ENCODE measurements at places on chromosomes 3 and 15.

DNA sequence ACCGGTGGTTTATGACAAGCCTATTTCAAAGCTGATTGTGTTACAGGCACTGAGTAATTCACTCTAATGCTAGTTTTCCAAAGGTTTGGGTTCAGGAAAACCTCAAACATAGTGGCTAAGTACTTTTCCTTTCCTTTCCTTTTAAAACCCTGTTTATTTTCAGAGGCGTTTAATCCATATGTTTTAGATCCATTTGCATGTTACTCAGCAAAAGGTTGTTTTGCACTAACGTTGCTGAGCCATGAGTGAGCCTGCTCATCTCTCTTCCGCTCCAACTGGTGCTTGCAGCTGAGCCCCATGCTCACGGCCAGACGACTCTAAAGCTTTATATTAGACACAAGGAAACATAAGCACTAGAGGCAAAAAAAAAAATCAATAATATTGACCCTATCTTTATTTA lies 9.4 kb downstream of the CEMIP start:
- no peak for DNase-seq

DNA sequence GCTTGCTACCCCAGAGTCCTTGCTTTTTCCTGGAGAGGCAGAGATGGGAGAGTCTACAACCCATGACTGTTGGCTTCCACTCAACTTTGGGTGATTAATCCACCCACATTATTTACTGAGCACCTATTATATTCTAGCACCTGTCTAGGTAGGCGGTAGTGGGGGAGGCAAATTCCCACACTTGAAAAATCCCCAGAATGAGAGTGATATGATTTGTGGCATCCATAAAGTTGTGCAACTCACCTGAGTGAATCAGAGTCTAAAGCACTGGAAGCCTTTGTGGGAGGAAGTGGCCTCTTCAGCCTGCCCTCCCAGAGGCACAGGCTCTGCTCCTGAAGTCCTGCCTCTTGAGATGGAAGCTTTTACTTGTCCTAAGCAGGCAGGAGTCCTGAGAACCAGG lies 40.4 kb upstream of the CTNNB1 start:
- peak; percentile 21 for DNase-seq

- no peak for DNase-seq
These were observed 44.4 kb upstream of the SLC6A11 start for GRCh38 chr3:10771486-10772270.

DNA sequence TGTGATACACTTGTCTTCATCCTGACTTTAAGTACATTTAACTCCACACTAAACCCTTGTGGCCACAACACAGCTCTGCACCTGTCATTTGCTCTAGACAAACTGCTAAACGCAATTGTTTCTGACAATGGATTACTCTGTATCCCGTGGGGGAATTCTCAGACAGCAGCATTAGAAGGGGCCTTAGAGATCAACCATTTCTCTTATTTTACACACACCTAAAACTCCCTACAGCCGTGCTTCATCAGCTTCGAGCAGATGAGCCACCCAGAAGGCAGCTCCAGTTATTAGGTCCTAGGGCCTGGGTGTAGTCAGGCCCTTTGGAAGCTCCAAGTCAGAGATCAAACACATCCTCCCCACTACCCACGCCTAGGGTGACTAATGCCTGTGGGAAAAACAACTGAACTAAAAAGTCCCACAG lies 1.3 kb upstream of the IL12A start:
- DNase-seq: peak; percentile 57

GRCh38 chr3:127153506-127153815 lies 39.5 kb upstream of the PRR23E start:
- no peak for DNase-seq

GRCh38 chr3:18787441-18787840 lies 360.9 kb upstream of the KCNH8 start:
- DNase-seq: no peak

DNA sequence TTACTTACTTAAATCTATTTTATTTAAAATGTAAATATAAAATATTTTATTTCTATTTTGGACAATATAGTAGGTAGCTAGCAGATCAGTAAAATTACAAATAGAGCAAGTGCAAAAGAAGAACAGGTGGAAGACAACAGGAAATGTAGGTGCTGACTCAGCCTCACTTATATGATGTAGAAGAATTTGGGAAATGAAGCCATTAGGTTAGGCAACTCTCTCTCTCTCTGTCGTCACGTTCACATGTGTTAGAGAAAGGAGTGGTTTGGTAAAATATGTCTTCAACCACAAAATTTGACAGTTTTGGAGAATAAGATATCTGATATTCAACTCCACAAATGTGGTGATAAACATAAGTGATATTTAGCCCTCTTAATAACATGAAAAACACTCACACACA lies 532.5 kb upstream of the KCNMB2 start:
- DNase-seq: peak; percentile 29

DNA sequence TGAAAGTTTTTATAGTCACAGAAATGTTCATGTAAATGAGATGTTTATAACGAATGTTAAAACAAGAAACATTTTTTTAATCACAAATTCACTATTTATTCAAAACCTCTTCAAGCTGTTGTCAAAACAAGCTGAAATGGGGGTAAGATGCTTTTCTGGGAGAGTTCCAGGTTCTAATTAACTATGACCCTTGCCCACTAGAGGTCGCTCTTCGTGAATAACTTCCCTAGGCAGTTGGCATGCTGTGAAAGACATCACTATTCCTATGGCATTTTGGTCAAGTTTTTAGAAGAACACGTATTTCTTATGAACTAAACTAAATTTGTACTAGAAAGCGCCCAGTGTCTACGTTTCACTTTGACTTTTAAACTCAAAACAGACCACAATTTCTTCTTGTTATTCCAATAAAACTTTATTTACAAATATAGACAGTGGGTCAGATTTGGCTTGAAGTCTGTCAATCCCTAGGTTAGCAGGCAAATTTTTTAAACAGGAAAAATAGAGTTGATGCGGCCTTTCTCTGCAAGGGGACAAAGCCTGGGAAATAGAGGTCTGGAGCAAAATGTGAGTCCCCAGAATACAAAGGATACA lies 62.8 kb upstream of the CMTM8 start:
- peak; percentile 88 for DNase-seq

- no peak for DNase-seq
These were observed 38.8 kb downstream of the ADAM10 start for GRCh38 chr15:58710701-58711100.

DNA sequence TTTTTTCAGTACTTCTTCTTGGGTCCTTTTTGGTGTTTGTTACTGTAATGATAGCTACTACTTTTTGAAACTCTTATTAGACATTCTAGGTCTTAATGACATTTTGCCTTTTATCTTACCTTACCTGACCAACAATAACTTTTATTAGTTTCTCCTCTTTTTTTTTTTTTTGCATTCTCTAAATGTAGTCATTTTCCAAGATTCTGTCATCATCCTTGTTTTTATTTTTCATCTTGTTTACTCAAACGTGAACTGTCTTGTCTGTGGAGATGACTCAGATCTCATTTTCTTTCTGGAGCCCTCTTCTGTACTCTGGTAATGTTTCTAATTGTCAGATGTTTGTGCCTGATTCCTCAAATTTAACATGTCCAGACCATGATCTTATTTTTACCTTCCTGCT lies 2.9 kb downstream of the ABHD5 start:
- no peak for DNase-seq

DNA sequence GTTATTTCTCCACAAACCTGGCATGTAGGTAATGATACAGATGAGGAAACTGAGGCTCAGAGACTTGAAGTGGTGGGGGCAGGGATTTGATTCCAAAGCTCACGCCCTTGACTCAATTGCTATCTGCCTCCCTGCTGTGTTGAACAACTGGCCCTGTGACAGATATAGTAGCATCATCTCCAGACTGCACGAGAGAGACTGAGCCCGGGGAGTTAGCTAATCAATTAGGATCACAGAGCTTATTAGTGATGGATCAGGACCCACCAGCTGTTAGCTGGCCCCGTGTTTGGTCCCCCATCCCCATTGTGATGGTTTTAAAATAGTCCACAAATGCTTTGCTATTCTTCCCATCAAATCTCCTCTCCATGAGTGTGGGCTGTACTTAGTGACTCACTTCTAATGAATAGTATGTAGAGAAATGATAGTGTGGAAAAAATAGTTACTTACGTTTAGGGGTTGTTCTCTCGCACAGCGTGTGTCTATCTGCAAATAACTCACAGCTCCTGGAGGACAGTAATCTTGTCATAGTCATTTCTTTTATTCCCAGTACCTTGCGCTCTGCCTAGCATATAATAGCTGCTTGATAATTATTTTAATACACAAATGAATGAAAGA lies 74.4 kb upstream of the KLF13 start:
- no peak for DNase-seq

DNA sequence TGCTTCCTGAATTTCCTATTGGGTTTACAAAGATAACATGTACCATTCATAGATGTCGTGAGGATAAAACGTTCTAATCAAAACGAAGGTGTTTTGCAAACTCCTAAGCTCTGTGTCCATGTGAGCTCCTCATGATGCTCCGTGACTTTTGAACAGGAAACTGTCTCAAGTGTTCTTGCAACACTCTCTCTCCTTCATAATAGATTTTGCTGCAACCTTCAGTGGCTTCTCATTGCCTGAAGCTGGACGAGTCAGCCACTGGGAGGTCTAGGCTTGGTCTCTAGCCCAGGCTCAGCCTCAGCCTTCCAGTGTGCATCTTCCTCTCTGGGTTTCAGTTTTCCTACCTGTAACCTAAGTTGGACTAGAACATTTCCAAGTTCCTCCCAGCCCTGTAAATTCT lies 18.7 kb upstream of the BCL2A1 start:
- peak; percentile 82 for DNase-seq

DNA sequence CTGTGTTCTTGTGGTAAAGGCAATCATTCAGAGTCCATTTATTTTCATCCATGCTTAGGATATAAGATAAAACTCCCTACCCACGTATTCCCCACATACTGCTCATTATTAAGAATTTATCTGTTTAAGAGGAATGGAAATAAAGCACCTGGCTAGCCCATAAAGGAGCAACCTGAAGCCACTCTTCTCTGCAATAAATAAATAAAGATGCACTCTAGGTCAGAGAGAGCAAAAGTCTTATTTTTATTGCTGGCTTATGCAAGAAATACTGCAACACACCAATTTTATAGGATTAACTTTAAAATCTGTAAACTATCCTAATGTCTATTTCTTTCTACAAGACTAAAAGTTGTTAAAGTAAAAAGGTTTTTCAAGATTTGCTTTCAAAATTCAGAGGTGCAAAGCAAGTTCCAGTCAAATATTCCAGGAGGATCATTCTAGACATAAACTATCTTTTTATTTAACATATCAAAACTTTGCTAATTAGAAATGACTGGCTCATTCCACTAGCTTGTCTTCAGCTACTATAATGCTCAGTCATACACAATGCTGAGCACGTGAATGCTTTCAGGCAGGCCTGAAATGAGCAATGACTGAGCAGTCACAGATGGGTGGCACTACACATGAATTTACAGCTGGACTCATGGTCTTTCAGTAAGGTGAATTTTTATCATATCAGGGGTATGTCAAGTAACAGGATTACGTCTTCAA lies 7.1 kb downstream of the TJP1 start:
- DNase-seq: no peak

DNA sequence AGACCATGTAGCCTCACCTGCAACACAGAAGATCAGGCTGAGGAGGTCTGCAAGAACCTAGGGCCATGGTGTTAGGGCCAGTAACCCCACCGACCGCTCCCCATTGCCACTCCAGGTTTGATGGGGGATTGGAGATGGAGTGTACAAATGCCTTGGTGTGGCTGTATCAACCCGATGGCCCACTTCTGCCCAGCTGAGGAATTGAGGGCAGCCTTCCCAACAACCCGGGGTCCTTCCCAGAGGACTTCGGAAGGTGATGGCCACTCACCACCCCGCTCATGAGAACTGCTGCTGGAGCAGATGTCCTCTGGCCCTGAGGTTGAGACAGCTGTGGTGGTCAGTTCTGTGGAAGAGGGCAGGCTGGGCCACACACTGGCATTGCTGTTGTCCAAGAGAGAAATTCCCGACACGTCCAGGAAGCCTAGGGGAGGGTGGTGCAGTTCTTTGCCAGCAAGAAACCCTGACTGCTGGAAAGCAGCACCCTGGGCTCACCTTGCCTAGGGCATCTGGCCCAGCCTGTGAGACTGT lies 8.9 kb downstream of the GORASP1 start:
- DNase-seq: no peak

DNA sequence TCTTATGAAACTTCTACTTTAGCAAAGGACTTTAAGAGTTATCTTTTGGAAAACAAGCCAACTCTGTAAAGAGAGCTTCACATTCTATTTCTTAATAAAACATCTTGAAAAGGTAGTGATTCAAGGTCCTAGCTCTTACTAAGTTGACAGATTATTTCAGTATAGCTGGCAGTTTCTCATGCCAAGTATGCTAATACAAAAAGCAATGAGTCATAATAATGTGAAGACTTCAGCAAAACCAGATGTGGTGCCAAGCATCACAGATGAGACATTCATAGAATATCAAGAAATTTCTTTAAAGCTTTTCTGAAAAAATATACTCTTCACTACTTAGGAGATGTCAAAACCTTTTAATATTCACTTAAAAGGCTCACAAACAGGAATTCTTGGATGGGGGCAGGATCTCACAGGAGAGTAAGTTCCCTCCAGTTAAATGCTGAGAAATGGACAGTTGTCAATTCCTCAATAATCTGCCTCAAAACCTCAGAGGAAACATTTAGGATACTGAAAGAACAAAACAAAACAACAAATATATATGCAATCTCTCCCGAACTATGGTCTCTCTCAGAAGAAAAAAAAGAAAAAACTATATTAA lies 45.6 kb downstream of the DCBLD2 start:
- no peak for DNase-seq

DNA sequence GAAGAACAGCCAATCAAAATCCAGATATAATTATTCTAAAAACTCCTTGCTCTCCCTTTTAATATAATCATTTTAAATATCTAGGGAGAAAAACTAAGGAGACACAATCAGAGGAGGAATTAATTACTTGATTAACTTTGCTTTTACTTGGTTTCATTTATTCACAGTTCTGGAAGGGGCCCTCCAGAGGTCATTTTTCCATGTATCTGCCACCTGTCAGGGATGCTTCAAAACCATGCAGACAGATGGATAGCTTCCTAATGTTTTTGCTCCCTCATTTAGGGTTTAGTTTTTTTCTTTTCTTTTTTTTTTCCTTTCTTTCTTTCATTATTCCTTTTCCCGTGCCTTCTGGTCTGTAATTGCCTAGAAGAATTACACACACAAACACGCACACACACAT lies 438.1 kb upstream of the ARPP21 start:
- DNase-seq: no peak

DNA sequence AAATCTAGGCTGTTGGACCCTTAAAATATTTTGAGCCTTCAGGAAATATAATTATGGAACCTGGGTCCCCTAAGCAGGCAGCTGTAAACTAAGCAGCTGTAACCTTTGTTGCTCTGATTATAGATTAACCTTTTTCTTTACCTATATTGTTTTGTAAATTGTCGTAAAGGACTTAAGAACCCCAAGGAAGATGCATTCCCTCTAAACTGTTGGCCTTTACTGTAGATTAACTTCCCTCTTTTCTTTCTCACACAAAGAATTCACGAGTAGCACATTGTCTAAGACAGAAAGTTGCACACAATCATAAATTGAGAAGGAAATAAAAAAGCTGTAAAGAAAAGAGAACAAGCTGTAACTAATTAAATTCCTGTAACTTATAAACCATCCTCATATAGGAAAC lies 877.3 kb downstream of the ROBO2 start:
- DNase-seq: no peak

- peak; percentile 58 for DNase-seq
These were observed 43.8 kb upstream of the TLE3 start for GRCh38 chr15:70141376-70142071.
